ENCODE measurements at places on chromosomes 1 and 21. TPM values are rescaled to one million over a fixed set of nuclear protein-coding genes. Genes with fewer than 3 reads are reported as not detected.

DNA sequence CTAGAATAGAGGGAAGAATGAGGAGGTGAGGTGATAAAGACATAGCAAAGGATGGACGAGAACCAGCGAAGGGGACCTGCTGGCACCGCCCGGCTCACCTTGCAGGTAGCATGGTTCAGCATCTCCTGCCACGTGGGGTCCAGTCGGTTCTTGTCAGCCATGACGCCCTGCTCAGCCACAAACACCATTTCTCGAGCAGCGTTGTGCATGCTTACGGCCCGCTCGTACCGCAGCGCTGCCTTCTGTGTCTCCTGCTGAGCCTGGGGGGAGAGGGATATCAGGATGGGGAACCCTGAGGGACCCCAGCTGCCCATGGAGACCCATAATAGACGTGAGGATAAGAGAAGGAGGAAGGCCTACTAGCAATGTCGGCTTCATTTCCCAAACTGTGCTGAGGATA, 11.4 kb downstream of the SH3BP5L start:
- peaks cover 37% of the 10 kb centered on the region for H3K36me3 ChIP-seq
- peaks cover 8% of the 10 kb centered on the region for H3K4me1 ChIP-seq
- H3K4me3 ChIP-seq: no peak overlapping the region
- no peaks in the 10 kb centered on the region for H3K27me3 ChIP-seq
- H3K27ac ChIP-seq: no peak overlapping the region

GRCh38 chr1:157498736-157499090, 53.6 kb downstream of the FCRL5 start:
- no peak overlapping the region for H3K27ac ChIP-seq
- H3K4me3 ChIP-seq: no peak overlapping the region
- H3K27me3 ChIP-seq: no peaks in the 10 kb centered on the region
- H3K36me3 ChIP-seq: no peaks in the 10 kb centered on the region
- H3K4me1 ChIP-seq: no peaks in the 10 kb centered on the region

The PGLYRP3 gene
- not detected for total RNA-seq

DNA sequence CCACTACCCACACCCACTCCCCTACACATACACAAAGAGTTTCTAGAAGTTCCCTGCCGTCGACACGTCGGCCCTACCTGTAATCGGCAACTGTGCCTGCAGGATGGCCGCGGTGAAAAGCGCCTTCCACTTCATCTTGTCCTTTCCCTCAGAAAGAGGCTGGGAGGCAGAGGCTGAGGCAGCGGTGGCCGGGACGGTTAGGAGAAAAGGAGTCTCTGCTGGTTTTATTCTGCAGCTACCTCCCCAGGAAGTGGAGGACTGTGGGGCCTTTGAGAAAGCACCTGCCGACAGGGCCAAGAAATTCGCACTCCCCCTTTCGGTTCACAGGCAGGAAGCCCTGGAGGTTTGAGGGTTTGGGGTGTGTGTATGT, at the start of gene CD247:
CD247 (minus strand) TSS at position 199 of the 370 bp plus-strand sequence; CDS start at position 135, 64 bp downstream.
- no peaks in the 10 kb centered on the region for H3K27me3 ChIP-seq

The SPRR1B gene
- not detected for total RNA-seq

DNA sequence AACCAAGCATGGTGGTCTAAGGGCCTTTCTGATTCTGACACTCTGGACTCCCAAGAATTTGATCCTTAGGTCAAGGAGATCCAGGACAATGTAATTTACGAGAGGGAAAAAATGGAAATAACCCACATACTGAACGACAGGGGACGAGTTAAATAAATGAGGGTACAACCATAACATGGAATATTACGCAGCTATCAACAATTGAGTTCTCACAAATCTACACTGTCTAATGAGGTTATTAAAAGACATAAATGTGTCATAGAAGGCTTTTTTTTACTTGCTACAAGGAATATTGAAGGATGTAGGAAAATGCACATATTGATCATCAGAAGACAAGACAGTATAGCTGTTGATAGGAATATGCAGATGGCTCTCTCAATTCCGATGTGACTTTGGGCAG, 23.8 kb downstream of the SDC3 start:
- H3K4me1 ChIP-seq: peaks cover 28% of the 10 kb centered on the region
- H3K36me3 ChIP-seq: no peaks in the 10 kb centered on the region
- no peak overlapping the region for H3K4me3 ChIP-seq

The KRTAP8-1 gene
- not detected for total RNA-seq

The C2CD2 gene
- total RNA-seq: 18.5 TPM

The MPZ gene
- 15.1 TPM for total RNA-seq

- H3K36me3 ChIP-seq: no peaks in the 10 kb centered on the region
- H3K27me3 ChIP-seq: no peaks in the 10 kb centered on the region
- no peak overlapping the region for H3K27ac ChIP-seq
- no peak overlapping the region for H3K4me3 ChIP-seq
- DNase-seq: no peak
- no peaks in the 10 kb centered on the region for H3K4me1 ChIP-seq
These were observed 671.9 kb upstream of the USP24 start for GRCh38 chr1:55886856-55887712.

GRCh38 chr1:150561974-150562445, 12.8 kb downstream of the ADAMTSL4 start:
- H3K4me3 ChIP-seq: peak overlapping the region; percentile 34
- H3K27me3 ChIP-seq: no peaks in the 10 kb centered on the region
- H3K4me1 ChIP-seq: peaks cover 93% of the 10 kb centered on the region

DNA sequence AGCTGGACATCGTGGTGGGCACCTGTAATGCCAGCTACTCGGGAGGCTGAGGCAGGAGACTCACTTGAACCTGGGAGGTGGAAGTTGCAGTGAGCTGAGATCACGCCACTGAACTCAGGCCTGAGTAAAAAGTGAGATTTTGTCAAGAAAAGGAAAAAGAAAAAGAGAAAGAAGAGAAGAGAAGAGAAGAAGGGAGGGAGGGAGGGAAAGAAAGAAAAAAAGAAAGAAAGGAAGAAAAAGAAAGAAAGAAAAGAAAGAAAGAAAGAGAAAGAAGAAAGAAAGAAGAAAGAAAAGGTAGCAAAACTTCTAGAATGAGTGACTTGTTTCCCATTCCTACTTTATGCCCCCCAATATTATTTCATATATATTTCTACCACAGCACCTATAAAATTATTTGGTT, 98.8 kb downstream of the UBE2U start:
- no peaks in the 10 kb centered on the region for H3K4me1 ChIP-seq
- H3K36me3 ChIP-seq: no peaks in the 10 kb centered on the region
- no peak for DNase-seq
- H3K27ac ChIP-seq: no peak overlapping the region
- H3K4me3 ChIP-seq: no peak overlapping the region

The ELAPOR1 gene
- 84.3 TPM for total RNA-seq

DNA sequence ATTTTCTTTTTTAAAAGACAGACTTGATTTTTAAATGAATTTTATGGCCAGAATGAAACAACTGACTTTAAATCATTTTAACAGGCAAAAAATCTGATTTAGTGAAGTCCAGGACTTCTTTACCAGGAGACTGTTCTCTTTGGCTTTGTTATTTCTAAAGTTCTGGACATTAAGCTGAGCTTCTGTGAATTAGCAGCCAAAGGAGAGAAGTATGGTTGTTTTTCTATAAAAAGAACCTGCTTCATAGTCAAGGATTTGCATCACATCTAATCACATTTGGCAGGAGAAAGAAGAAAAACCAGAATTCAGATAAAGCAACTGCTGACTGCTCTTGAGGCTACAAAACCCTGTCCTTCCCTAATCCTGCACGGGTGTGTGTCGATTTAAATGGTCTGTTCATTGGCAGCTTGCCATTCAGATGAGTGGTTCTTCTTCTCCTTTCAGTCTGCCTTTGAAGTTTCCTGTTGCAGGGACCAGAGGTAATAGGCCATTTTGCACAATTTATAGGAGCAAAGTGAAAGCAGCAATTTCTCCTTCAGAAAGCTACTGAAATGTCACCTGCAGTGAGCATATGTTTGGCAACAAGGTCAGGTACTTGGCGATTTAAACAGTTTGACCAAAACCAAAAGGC, 215.4 kb downstream of the OLFM3 start:
- H3K36me3 ChIP-seq: no peaks in the 10 kb centered on the region
- H3K4me3 ChIP-seq: no peak overlapping the region
- no peak for DNase-seq
- H3K27ac ChIP-seq: no peak overlapping the region

The KRTAP11-1 gene
- total RNA-seq: not detected

The PTAFR gene
- not detected for total RNA-seq

GRCh38 chr1:88701275-88701674, 17.2 kb downstream of the PKN2 start:
- DNase-seq: no peak
- H3K36me3 ChIP-seq: no peaks in the 10 kb centered on the region
- H3K27me3 ChIP-seq: no peaks in the 10 kb centered on the region
- peaks cover 12% of the 10 kb centered on the region for H3K4me1 ChIP-seq

- H3K27ac ChIP-seq: no peak overlapping the region
- DNase-seq: no peak
- H3K36me3 ChIP-seq: no peaks in the 10 kb centered on the region
- H3K27me3 ChIP-seq: no peaks in the 10 kb centered on the region
- no peak overlapping the region for H3K4me3 ChIP-seq
- no peaks in the 10 kb centered on the region for H3K4me1 ChIP-seq
These were observed 116.3 kb downstream of the ADSS2 start for GRCh38 chr1:244335456-244335855.

The CDC20 gene
- total RNA-seq: 1.8 TPM

DNA sequence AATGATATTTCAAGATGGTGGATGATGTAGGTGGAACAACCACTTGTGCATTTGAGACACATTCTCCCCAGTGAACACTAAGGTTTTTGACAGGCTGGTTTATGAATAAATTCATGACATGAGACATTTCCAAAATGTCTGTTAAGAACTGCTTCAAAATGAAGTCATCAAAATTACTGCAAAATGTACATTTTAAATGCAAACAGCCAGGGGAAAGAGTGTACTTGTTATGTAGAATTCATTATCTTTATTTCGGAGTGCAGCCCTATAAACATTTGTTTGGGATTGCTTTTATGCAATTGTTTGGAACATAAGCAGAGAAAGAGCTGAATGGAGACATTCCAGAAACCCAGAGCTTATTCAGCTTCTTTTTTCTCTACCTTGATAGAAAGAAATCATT, 49.5 kb downstream of the DSCAM start:
- no peak overlapping the region for H3K27ac ChIP-seq
- DNase-seq: no peak
- H3K36me3 ChIP-seq: no peaks in the 10 kb centered on the region
- no peak overlapping the region for H3K4me3 ChIP-seq
- no peaks in the 10 kb centered on the region for H3K27me3 ChIP-seq
- H3K4me1 ChIP-seq: no peaks in the 10 kb centered on the region

The SLC44A5 gene
- total RNA-seq: 6.7 TPM

- peak; percentile 12 for DNase-seq
- peak overlapping the region; percentile 37 for H3K27ac ChIP-seq
- H3K4me3 ChIP-seq: peak overlapping the region; percentile 72
- H3K27me3 ChIP-seq: no peaks in the 10 kb centered on the region
- H3K4me1 ChIP-seq: peaks cover 19% of the 10 kb centered on the region
These were observed 1.4 kb downstream of the RCAN3 start for GRCh38 chr1:24503870-24504523.

DNA sequence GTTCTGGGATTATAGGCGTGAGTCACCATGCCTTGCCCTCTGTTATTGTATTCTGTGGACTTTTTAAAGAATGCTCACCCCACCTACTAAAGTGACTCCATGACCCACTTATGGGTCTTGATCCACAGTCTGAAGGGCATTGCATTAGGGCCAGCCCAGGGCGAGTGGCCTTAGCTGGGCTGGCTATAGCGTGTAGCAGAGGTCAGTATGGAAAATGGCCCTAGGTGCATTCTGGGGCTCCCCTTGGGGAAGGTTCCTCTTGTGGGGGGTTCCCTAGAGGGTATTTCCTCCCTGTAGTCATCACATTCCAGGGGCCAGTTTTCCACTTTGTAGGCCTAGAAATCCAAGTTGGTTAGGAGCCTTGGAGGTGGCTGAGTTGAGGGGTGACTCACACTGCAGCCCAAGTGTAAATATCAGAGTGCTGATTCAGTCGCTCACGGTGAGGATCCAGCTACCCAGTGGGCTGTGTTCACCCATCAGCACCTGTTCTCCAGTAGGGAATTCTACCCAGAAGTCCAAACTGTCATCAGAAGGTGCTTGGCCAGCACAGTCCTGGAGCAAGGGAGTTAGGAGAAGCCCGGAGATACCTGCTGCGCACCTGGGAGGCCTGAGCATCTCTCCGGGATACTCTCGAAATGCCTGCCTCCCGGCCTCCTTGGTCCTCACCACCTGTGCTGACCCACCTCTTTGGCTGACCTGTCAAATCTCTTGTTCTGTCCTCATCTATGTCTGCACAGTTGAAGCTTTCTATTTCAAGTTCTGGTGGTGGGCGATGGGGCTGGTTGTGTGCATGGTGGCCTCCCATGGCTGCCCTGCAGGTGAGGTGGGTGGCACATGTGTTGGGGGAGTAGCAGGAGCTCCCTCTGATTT, 52.2 kb downstream of the NENF start:
- peak; percentile 71 for DNase-seq
- H3K36me3 ChIP-seq: no peaks in the 10 kb centered on the region
- peaks cover 22% of the 10 kb centered on the region for H3K4me1 ChIP-seq
- no peak overlapping the region for H3K27ac ChIP-seq

The DDI2 gene
- 42.8 TPM for total RNA-seq

DNA sequence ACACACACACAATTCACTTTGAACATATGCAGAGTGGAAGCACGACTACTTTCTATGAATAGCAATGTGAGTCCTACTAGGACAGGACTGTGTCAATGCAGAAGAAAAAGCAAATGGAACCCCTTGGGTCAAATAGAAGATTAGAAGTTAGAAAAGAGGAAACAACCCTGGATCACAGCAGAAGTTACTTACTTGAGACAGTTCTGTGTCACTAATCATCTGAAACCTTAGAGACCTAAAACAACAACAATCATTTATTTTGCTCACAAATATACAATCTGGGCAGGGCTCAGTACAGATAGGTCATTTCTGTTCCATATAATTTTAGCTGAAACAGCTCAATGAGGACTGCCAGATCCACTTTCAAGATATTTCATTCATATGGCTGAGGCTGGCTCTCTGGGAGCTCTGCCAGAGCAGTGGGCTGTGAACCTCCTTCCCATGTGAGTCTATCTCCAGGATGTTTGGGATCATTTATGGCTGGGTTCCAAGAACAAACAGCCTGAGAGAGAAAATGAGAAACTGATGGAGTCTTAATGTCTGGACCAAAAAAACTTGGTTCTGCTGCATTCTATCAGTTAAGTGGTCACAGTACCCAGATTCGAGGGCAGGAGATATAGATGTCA, 42.5 kb upstream of the IL10 start:
- no peak overlapping the region for H3K27ac ChIP-seq
- no peak for DNase-seq
- H3K4me3 ChIP-seq: no peak overlapping the region
- H3K36me3 ChIP-seq: no peaks in the 10 kb centered on the region

The CFHR1 gene
- total RNA-seq: not detected

The OR10J1 gene
- not detected for total RNA-seq

- H3K36me3 ChIP-seq: no peaks in the 10 kb centered on the region
- no peak overlapping the region for H3K4me3 ChIP-seq
- peak; percentile 23 for DNase-seq
- peaks cover 34% of the 10 kb centered on the region for H3K27me3 ChIP-seq
These were observed 39.8 kb upstream of the LRP8 start for GRCh38 chr1:53367503-53368313.

The RPTN gene
- total RNA-seq: not detected

- DNase-seq: no peak
- H3K4me3 ChIP-seq: no peak overlapping the region
- no peaks in the 10 kb centered on the region for H3K36me3 ChIP-seq
- H3K27me3 ChIP-seq: no peaks in the 10 kb centered on the region
- H3K4me1 ChIP-seq: peaks cover 98% of the 10 kb centered on the region
These were observed 60.9 kb upstream of the TARBP1 start for GRCh38 chr1:234539666-234540403.

All from stomach (tissue), 19 donors.